ENCODE measurements at places on chromosomes 7 and 10.

DNA sequence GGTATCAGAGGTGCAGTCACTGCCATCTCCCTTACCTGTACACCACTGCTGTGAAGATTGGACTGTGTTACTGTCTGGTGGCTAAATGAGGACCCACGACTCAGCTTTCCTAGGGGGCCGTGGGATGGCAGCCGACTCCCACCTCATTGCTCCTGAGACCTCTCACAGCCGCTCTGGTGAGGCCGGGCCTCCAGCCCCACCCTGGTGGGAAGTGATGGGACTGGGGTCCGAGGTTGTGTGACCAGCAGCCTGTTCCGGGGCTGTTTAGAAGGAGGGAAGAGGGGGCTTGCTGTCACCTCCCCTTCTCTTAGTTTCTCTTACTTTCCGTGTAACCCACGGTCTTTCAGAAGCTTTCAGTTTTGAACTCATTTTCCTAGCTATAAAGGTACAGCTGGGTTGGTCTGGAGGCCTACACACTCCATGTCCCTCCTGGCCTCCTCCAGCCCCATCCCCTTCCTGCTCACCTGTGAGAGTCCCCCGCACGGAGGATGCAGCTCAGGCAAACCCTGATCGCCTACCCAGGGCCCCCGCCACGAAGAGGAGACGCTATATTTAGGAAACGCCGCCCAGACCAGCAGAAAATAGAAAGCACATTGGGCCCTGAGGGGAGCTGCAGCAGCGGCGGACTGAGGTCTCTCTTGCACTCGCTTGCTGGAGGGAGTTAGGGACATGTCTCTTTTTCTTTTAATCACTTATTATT is 4.6 kb downstream of the EMX2 start:
- DNase-seq, result no peak

DNA sequence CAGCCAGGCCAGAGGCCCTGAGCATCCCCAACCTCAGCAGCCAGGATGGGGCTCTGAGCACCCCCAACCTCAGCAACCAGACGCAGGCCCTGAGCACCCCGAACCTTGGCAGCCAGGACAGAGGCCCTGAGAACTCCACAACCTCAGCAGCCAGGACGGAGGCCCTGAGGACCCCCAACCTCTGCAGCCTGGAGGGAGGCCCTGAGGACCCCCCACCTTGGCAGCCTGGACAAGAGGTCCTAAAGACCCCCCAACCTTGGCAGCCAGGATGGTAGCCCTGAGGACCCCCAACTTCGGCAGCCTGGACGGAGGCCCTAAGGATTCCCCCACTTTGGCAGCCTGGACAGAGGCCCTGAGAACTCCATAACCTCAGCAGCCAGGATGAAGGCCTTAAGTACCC is 17.0 kb downstream of the RRP12 start:
- no peak for DNase-seq

DNA sequence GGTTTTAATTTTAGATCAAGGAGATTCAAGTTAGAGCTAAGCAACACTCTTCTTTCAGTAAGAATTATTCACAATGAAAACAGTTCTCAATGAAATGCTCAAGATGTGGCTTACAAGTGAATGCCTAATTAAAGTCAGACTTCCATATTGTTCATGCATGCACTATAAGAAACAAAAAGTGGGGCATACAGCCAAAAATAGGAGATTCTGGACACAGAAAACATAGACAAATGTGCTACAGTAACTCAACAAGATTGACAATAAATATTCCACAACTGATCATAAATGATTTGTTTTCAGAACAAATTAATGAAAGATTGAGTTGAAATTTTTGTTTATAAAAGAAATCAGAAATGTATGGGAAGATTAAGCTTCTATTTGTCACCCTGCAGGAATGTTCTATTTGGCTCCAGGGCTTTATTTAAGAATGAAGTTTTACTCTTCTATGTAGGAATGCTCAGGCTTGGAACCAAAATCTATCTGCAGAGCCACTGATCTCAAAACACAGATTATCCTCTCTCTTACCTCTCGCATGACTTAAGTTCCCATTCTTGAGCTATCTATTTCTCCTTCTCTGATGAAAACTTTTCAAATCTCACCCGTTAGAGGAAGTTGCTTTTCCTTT is 89.0 kb upstream of the PIP4K2A start:
- no peak for DNase-seq

- no peak for DNase-seq
Observed at GRCh38 chr10:103736763-103737162, 118.6 kb downstream of the SH3PXD2A start.

DNA sequence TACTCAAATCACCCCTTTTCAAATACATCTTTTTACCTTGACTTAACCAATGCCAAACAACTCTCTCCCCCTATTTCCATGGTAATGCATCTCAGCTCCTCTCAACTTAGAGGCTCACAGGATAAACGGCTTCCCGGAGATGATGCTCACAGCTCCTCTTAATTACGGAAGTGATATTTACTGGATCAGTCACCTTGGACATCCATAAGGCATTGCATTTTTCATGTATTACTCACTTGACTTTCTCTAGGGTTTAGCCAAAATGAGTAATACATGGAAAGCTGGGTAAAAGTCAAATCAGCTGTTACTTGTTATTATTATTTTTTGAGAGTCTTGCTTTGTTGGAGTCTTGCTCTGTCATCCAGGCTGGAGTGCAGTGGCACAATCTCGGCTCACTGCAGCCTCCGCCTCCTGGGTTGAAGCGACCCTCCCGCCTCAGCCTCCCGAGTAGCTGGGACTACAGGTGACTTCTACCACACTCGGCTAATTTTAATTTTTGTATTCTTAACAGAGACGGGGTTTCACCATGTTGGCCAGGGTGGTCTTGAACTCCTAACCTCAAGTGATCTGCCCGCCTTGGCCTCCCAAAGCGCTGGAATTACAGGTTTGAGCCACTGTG is 73.3 kb upstream of the RHEB start:
- DNase-seq, result no peak

DNA sequence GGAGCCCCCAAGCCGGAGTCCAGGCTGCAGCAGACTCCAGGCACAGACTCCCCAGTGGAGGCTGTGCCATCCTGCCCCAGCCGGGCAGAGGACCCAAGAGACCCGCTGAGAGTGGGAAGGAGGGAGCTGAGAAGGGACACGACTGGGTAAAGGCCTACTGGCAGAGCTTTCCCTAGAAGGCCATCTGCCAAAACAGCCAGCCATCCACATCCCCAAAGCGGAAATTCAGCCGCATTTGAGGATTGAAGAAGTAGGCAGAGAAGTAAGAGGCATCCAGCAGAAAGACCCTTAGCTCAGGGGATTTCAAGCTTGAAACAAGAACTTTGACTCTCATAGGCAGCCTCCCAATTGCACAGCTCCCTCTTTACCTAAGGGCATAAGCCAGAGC is 857 bp downstream of the CPXM2 start:
- no peak for DNase-seq

- DNase-seq, result no peak
Observed at GRCh38 chr10:118309911-118310310, 32.2 kb downstream of the FAM204A start.

Measured in stimulated activated CD4-positive, alpha-beta T cell treated with anti-CD3 and anti-CD28 coated beads, Interleukin-1b, Interleukin-23, amount 100 ng/mL, for 1 hour (primary cell).